Stimulated activated CD8-positive, alpha-beta memory T cell treated with anti-CD3 and anti-CD28 coated beads, Interleukin-2, amount 100 ng/mL, for 1 hour (primary cell): ENCODE measurements at places on chromosomes 3 and 15.

GRCh38 chr3:126540951-126541627 lies 17.1 kb downstream of the CHST13 start:
- DNase-seq: no peak

- DNase-seq: no peak
These were observed 236.9 kb upstream of the IL12A start for GRCh38 chr3:159751752-159752151.

- DNase-seq: no peak
These were observed 3.4 kb upstream of the KNL1 start for GRCh38 chr15:40590667-40591050.

DNA sequence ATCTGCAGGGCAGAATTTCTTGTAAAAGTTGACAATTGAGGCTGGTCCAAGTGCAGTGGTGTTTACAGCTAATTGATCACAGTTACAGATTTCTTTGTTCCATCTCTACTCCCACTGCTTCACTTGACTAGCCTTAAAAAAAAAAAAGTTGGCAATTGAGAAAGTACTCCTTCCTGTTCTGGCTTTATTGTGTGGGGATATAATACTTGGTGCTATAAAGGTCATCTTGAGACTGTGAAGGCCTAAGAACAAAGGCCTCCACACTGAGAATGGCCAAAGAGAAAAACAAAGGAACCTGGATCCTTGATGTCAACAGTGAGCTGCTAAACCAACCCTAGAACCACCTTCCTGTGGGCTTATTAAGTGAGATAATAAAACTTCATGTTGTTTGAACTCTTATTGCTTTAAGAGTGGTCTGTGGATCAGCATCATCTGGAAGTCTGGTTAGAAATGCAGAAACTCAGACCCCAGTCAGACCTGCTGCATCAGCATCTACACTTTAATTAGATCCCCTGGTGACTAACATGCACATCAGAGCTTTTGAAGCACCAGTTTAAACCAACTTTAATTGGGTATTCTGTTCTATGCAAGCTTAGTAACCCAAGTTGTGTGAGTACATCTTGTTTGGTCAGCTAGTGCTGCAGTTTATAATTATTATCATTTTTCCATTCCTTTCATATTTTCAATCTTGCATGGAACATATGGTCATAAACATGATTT lies 55.2 kb downstream of the TMOD3 start:
- no peak for DNase-seq

GRCh38 chr3:67018789-67019526 lies 20.9 kb downstream of the KBTBD8 start:
- no peak for DNase-seq

DNA sequence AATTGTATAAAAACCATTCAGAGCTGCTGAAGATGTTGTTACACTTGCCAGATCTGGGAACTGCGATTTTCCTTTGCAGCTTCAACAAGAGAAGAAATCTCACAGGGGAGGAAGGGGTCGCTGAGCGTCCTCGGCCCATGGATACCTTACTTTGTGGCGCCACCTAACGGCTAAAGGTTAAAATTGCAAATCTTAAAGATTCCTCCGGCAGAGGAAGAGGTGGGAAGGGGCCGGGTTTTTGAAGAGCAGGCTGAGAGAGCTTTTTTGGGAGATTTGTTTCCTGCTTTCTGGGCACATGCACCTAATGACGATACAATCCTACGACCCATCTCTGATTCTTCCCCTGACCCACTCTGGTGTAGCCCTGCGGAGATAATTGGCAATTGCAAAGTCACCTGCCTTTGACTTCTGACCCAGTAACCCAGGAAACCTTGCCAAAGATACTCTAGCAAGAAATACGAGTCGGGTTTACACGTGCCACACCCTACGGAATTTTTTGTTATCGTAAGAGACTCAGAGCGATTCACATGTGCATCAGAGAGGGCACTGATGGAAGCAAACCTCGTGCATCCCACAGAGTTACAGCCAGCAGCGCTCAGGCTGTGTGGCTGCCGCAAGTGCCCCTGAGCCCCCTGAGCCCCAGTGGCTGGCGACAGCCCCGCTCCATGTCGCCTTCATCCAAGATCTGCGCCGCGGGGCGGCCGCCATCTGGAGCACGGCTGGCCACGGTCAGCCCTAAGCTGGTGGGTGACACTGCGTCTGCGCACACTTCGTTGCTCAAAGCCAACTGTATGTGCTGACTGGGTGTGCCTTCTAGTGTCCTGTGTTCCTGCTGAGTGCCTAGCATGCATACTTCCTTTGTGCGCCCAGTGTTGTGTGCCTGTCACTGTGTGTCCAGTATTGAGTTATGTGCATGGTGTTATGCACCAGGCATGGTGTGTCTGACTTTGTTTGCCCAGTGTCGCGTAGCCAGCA lies 55.2 kb upstream of the CHRNA7 start:
- DNase-seq: no peak

- no peak for DNase-seq
These were observed 94.3 kb upstream of the AADACL2 start for GRCh38 chr3:151639418-151639740.

GRCh38 chr3:13111173-13111872 lies 38.1 kb upstream of the IQSEC1 start:
- DNase-seq: no peak

DNA sequence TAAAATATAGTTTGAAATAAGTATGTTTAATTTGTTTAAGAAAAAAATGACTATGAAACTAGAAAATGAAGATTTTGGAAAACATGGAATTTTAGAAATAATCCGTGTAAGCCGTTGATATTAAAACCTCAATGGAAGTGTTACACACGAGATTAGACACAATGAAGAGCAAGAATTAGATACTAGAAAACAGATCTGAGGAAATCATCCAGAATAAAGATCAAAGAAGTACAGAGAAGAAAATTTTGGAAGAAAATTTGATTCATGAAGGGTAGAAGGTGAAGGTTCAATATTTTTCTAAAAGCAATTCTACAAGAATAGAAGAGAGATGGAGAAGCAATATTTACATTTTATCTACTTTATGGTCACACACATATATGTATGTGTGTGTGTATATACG lies 52.5 kb upstream of the SATB1 start:
- no peak for DNase-seq

DNA sequence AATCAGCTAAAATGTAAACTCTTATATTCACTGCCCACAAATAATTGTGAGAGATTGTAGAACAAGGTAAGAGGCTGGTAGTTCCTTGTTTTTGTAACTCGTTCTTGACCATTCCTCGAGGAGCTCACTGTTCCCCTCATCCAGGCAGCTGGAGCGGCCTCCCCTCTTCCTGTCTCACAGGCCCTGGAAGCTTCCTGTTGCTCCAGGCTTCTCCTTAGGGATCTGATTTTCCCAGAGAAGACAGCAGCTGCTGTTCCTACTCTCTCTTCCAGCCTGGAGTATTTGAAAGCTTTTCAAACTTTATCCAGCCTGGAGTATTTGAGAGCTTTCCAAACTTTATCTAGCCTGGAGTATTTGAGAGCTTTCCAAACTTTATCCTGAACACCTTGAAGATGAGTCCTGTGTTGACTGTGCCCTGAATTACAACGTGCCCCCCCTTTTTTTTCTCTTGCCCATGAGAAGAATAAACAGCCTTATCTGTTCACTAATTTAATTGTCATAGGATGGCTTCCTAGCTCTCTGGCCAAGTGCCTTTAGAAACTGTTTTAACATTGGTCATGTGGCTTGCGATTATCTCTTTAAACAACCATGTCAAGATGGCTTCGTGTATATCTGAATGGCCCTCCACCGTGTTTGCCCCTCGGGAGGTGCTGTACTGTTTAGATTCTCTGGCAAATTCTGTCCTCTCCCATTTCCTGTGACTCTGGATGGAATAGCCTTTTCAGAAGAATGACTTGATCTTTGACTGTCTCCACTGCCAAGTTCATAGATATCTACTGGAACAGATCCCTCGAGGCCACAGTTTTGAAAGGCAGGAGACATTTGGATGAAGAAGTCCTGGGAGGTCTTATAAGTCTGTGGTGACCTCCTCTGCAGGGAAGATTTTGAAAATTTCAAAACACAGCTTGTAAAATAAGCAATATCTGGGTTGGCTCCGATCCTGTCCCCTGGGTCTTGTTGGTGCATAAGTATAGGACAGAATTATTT lies 4.8 kb downstream of the ADAMTSL3 start:
- DNase-seq: no peak

GRCh38 chr15:36898536-36899126 lies 201.7 kb downstream of the MEIS2 start:
- DNase-seq: no peak

GRCh38 chr3:37897763-37898162 lies 36.1 kb downstream of the CTDSPL start:
- no peak for DNase-seq

DNA sequence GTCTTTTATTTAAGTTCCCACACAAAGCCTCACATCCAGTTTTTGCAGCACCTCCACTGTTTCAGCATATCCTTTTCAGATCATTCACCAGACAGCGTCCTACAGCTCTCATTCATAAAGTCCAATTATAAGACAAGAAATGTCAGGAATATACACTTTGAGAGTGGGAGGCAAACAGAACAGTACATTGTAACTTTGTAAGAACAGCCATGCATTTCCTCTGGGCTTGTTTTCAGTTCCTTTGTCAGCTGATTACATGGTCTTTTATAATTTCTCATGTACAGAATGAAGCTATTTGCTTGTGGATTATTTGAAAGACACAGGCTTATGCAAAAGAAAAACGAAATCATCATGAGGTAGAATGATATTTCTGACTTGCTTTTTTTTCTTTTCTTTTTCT lies 85.7 kb downstream of the SOX2 start:
- DNase-seq: no peak

DNA sequence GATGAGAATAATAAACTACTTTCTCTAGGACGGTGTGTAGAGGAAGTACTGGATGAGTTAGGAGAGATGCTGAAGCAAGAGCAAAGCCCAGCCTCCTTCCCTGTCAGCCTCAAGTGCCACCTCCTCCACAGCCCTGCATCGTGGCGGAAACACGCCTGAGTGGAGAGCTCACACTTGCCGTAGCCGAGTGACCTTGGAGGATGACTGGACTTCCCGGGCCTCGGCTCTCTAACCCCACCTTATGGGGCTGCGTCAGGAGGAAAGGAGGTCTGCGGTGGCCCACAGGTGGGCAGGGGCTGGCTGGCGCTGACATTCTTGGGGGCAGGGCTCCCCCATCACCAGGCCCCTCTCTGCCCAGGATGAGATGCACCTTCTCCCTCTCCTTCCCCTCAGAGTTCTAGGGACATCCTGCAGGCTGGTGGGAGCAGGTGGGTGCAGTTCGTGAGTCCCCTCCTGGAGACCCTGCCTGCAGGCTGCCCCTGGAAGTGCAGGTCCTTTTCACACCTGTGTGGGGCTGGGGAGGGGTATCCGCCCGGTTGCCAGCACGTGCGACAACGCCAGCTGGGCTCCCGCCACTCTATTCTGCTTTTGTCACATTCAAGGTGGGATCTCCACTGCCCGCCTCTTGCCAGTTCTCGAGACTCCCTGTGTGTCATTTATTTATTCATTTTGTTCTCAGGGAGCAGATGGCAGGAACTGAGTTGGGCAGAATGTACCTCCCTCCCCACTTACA lies 175.2 kb downstream of the MEGF11 start:
- DNase-seq: no peak

GRCh38 chr3:153163393-153163724 lies 1.3 kb downstream of the RAP2B start:
- DNase-seq: no peak

- no peak for DNase-seq
These were observed 228.4 kb downstream of the DIPK2A start for GRCh38 chr3:144200004-144200403.

DNA sequence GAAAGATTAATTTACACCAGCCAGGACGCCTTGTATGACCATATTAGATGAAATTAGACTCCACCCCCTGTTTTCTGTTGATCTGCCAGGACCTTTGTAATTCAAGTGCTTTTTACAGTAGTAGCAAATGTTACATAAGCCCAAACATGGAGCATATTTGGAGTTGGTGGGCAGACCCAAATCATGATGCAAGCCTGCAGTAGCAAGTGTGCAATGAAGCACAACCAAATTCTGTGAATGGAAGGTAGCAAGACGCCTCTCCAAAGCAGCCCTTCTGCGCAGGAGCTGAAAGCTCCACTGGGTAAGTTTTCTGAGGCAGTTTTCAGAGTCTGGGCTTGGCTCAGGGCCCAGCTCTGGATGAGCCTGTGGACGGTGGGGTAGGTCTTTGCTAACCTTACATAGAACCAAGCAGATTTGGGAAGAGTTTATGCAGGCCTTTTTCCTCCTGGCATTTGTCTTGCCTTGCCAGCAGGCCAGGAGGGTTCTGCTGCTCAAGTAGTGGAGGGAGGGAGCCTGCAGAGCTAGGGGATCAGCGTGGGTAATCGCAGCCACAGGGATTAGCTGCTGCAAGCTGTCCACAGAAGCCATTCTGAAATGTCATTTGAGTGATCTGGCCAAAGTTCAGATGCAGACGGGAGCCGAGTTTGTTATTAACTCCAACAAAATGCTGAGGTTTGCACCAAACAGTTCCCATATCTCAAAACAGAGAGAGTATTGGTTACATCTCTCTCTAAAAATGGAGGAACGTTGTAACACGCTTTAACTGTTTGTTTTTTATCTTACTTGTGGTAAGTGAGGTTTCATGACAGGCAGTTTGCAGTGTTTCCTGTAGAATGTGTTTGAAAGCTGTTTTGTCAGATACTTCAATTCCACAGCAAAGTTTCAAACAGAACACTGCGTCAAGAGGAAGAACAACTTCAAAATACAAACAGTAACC lies 55.4 kb downstream of the PSMD6 start:
- DNase-seq: no peak

DNA sequence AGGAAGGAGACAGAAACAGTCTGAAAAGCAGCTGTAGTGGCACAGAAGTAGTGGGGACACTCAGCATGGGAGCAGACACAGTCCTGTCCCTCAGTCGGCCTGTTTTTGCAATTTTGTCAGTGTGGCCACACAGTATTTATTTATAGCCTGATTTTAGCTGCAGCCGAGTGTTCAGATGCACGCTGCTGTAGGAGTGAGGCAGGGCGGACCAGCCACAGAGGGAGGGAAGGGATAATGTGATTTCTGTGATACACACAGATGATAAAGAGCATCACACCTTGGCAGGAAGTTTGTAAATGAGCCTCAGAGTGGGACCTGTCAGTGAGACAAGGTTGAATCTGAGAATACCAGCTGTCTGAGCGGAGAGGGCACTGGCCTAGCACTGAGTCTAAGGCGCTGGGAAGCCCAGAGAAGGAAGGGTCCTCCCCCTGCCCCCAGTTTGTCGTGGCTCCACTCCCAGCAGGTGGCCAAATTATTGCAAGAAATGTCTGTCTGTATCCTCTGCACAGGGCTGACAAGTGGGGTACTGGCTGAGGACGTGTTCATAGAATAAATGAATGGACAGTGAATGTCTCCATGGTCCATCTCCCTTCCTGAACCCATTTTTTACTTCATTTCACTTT lies 3.8 kb downstream of the PSTPIP1 start:
- no peak for DNase-seq

- DNase-seq: no peak
These were observed 277.9 kb upstream of the SEMA6D start for GRCh38 chr15:47439146-47440111.

DNA sequence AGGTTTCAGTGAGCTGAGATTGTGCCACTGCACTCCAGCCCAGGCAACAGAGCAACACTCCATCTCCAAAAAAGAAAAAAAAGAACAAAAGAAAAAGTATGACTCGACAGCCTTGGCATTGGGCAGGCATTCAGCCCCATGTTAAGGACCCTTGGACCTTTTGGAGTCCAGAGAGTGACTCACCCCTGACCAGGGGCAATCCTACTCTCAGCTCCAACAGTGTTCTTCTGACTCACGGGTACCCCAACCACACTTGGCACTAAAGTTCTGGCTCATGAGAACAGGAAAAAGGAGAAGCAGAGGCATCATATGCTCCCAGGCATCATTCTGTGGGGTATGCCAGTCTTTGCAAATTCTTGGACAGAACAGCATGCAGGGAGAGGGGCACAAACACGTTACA lies 252.4 kb upstream of the HES1 start:
- DNase-seq: no peak
